ENCODE measurements at places on chromosomes 1 and 21. TPM values are rescaled to one million over a fixed set of nuclear protein-coding genes. Genes with fewer than 3 reads are reported as not detected.

DNA sequence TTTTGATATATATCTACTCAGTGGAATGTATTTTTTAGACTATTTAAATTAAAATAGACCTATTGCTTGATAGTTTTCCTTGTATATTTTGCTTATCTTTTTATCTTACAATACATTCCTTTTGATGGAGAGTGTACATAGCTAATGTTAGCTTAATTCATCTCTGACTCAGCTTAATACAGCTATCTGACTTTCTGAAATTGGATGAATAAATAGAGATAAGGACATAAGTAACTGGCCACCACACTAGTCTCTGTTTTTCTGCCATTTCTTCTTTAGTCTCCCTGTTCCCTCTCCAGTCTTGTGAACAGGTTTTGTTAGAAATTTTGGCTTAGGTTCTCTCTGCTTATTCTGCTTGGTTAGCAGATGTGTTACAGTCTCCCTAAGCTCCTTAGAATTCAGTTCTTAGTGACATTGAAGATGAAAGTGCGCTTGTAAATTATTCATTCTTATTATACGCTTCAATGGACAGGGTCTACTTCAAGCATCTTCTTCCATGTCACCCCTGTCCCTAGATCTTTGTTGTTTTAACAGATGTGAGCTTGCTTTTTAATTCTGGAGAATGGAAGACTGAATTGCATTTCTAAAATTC lies 59.6 kb downstream of the XPR1 start:
- H3K27me3 ChIP-seq: no peaks in the 10 kb centered on the region
- peaks cover 4% of the 10 kb centered on the region for H3K36me3 ChIP-seq
- H3K4me3 ChIP-seq: no peak overlapping the region
- no peak overlapping the region for H3K27ac ChIP-seq
- peaks cover 6% of the 10 kb centered on the region for H3K4me1 ChIP-seq
- DNase-seq: no peak

DNA sequence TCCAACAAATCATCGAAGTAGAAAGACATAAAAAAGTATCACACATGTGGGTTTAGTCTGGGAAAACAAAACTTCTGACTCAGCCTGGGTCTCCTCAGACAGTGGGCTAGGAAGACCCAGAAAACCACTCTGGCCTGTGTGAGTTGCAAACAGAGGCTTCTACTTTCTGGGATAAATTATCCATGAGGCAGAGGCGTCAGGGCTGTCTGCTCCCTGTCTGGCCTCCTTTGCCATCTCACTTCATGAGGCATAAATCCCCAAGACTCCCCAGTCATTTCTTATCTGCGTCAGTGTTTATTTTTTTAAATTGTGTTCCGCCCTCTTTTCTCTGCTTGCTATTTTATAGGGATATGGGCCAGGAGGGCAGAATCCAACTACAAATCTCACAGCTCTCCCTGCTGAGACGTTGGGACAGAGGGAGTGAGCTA lies 80.6 kb upstream of the TRABD2B start:
- no peaks in the 10 kb centered on the region for H3K4me1 ChIP-seq
- DNase-seq: no peak
- no peak overlapping the region for H3K27ac ChIP-seq
- no peaks in the 10 kb centered on the region for H3K36me3 ChIP-seq
- H3K4me3 ChIP-seq: no peak overlapping the region
- peaks cover 13% of the 10 kb centered on the region for H3K27me3 ChIP-seq

- no peaks in the 10 kb centered on the region for H3K27me3 ChIP-seq
- no peaks in the 10 kb centered on the region for H3K36me3 ChIP-seq
- no peak overlapping the region for H3K27ac ChIP-seq
- H3K4me1 ChIP-seq: no peaks in the 10 kb centered on the region
- DNase-seq: no peak
- no peak overlapping the region for H3K4me3 ChIP-seq
These were observed 184.1 kb upstream of the NCAM2 start for GRCh38 chr21:20814090-20814489.

- no peak overlapping the region for H3K27ac ChIP-seq
- H3K36me3 ChIP-seq: peaks cover 16% of the 10 kb centered on the region
- DNase-seq: no peak
- no peak overlapping the region for H3K4me3 ChIP-seq
- no peaks in the 10 kb centered on the region for H3K27me3 ChIP-seq
These were observed 86.2 kb downstream of the STUM start for GRCh38 chr1:226634611-226635246.

DNA sequence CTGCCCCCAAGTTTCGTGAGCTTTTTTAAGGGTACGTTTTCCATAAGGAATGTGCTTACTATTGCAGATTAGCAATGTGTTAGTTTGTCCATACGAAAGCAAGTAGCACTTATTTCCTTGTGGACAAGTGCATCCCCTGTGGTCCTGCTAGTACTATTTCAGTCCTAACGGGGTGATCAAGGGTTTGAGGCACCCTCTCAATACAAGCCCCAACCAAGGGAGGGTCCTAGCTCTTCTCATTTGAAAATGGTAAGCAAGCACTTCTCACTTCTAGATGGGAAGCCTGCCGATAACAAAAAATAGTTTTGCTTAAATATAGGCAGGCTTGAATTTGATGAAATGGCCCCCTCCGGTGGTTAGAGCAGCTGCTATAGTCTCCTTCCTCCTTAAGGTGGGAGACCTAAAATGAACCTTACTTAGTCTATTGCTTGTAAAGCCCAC lies 64.0 kb upstream of the HMCN1 start:
- no peak for DNase-seq
- no peak overlapping the region for H3K27ac ChIP-seq
- H3K4me1 ChIP-seq: peaks cover 12% of the 10 kb centered on the region
- no peak overlapping the region for H3K4me3 ChIP-seq

DNA sequence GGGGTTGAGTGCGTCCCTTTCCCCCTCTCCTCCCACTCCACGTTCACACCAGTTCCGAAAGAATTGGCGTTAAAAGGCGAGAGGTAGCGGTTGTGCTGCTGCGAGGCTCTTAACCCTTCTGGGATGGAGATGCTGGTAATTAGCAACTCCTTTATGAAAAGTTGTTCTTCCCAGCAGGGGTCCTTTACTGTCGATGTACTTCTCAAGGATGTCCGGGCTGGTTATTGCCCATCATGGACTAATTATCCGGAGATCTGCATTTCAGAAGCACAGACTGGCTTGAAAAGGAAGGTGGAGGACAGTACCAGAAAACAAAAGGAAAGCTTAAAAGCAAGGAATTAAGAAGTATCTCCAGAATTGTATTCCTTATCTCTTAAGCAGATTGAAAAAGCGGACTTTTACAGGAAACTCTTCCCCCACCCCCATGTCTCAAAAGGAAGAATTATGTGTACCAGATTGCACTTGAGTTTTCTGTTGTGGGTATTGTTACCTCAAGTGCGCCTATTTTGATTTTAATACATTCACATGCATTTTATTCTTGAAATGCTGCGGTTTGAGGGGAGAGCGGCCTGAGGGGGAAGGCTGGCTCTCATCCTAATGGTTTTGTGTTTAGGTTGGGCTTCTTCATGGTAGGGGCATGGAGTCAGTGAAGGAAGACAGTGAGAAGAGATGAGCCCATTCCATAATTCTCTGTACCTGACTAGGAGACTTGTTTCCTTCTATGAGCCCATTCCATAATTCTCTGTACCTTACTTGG lies 1.5 kb downstream of the AK4 start:
- H3K4me3 ChIP-seq: peak overlapping the region; percentile 77
- H3K27ac ChIP-seq: peak overlapping the region; percentile 56
- H3K4me1 ChIP-seq: peaks cover 24% of the 10 kb centered on the region

Gene AJAP1
- 0.35 TPM for total RNA-seq

Gene HEYL
- total RNA-seq: 1.4 TPM

Gene DNALI1
- total RNA-seq: 10.5 TPM

Gene GRIK3
- total RNA-seq: not detected

Gene FAM43B
- 0.37 TPM for total RNA-seq

Gene AGBL4
- total RNA-seq: not detected
